Foreskin melanocyte (primary cell): ENCODE measurements at places on chromosomes 4 and X.

- no peak for DNase-seq
Measured at GRCh38 chr4:74446193-74446868, 1.4 kb downstream of the AREG start.

GRCh38 chr4:20698382-20698781 is 1.9 kb upstream of the PACRGL start:
- DNase-seq: no peak

GRCh38 chr4:15459706-15460105 is 10.0 kb upstream of the CC2D2A start:
- no peak for DNase-seq

GRCh38 chr4:52680381-52680780 is 21.3 kb upstream of the USP46 start:
- DNase-seq: no peak

DNA sequence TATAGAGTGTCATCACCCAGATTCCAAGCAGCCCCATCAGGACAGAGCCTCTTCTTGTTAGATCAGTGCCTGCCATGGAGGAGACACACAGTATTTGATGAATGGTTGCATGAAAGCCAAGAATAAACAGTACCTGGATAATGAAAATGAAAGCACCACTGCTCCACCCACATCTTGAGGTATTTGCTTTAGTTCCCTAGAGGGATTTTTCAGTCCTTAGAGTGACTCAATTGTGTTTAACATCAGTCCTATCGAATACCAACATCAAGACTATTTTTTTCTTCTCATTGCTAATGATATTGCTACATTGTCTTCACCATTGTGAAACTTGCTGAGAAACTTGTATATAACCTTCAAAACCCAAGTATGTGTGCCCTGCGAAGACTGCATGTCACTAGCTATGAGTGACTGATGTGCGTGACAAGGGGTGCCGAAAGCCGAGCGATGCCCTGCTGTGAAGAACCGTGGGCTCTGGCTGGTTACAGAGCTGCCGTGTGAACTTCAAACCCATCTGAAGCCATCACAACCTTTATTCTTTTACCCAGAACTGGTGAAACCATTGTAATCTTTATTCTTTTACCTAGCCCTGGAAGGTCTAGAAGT is 211.3 kb upstream of the FAT1 start:
- DNase-seq: no peak
